NCI-H2171 (cell line): ENCODE measurements at places on chromosomes 2 and 18.
A peak's percentile ranks its signal among the peaks of the same experiment; 100 is the strongest.

- DNase-seq = no peak
Measured at GRCh38 chr18:11696451-11696850, 7.4 kb downstream of the GNAL start.

GRCh38 chr2:233416199-233416598 lies 61.9 kb downstream of the DGKD start:
- DNase-seq = no peak

DNA sequence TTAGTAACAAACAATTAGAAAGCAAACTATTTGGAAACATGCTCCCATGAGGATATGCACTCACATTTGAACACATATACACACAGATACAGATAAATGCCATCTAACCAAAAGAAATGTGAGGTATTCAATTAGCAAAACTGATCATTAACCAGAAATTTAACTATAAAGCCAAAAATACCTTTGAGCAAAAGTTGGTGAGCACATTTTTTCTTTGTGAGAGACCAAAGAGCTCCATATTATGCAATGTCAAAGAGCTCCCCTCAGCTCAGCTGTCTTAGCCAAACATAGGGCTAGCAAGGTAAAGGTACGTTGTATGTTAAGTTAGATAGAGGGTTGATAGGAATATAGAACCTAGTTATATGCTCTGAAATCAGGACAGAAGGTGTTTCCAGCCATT lies 43.8 kb downstream of the CYBRD1 start:
- no peak for DNase-seq

DNA sequence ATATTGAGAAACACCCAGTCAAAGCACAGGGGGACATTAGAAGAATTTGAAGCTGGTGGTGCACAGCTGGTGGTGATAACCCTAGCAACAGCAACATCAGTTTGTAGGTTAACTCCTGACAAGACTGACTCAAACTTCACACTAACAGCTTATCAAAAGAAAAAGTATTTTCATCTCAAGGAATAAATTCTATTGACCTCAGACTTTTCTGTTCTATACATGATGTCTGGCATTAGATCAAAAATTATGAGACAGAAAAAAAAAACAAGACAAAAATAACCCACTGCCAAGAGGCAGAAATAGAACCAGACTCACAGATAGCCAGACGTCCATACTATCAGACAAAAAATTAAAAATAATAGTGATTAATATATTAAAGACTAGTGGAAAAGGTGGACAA lies 126.1 kb downstream of the COL6A3 start:
- DNase-seq = no peak

- no peak for DNase-seq
Measured at GRCh38 chr2:140242889-140243288, 1462.7 kb upstream of the NXPH2 start.

- no peak for DNase-seq
Measured at GRCh38 chr2:233456111-233456510, 101.8 kb downstream of the DGKD start.

GRCh38 chr2:112709703-112710102 lies 11.1 kb upstream of the NT5DC4 start:
- DNase-seq = no peak

- DNase-seq = no peak
Measured at GRCh38 chr2:198697218-198697617, 760.5 kb downstream of the SATB2 start.

DNA sequence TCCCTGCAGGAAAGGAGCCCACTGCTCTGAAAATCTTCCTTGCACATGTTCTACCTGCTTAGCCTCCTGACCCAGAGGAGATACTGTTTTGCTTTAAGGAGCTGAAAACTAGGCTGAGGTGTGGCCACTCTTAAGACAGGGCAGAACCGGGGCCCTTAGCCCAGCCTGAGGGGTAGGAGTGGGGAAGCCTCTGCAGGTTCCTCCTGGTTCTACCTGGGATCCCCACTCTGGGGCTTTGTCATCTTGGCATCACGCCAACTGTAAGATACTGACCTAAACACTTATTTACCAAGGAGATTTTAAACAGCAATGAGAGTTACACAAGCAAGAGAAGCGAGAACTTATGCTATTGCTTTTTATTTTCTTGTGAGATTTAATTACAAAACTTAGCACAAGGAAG lies 86.9 kb downstream of the KCTD1 start:
- DNase-seq = no peak

DNA sequence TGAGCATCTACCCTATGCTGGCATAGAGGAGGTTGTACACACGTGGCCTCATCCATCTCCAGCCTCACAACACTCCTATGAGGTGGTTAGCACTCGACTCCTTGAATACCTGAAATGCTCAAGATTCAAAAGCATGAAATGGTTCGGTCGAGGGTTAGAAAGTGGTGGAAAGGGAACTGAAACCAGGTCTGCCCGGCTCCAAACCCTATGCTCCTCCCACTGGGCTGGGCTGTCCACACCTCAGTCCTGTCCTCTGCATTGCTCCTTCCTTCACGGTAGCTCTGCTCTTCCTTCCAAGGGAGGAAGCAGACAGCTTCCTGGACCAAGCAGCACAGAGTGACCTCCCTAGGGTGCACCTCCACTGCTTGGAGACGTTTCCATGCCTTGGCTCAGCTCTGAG lies 565.2 kb upstream of the ID2 start:
- DNase-seq = no peak

GRCh38 chr2:73339201-73339600 lies 45.9 kb upstream of the EGR4 start:
- no peak for DNase-seq

DNA sequence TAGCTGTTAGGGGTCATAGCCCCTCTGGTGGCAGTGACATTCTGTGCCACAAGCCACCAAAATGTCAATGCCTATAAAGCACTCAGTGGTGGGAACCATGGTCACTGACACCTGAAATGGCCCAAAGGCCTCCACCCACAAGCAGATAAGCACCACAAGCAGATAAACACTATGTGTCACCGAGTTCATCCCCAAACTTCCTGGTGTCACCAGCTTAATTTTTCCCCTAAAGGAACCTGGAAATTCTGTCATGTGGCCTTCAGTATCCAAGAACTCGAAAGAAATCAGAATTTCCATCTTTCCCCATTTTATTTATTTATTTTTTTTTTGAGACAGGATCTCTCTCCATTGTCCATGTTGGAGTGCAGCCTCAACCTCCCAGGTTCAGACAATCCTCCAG lies 3.6 kb upstream of the TPRKB start:
- no peak for DNase-seq

DNA sequence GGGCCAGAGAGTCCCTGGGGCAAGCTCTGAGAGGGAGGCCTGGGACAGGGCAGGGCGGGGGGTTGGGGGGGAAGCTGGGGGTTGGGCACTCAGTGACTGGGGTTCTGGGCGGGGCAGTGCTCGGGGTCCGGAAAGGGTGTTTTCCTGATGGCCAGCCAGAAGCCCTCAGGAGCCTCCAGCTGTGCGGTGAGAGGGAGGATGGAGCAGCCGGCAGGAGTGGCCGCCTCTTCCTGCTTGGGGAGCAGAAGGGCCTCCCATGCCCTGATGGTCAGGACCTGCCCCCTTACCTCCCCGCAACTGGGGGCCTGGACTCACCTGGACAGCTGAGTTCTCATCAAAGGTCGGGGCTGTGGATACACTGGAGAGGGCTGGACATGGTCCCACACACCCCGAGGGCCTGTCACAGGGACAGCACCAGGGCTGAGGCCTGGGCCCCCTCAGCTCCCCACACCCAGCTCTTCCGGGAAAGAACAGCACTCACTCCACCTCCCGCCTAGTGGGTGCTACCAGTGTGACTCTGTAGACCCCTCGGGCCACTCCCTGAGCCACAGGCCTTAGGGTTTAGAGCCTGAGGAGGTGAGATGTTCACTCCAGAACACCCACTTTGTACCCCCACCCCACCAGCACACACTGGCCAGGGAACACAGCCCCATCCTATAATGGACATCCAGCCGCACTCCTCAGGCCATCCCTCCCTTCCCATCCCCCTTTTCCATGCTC lies 6.7 kb downstream of the SFTPB start:
- DNase-seq = no peak

DNA sequence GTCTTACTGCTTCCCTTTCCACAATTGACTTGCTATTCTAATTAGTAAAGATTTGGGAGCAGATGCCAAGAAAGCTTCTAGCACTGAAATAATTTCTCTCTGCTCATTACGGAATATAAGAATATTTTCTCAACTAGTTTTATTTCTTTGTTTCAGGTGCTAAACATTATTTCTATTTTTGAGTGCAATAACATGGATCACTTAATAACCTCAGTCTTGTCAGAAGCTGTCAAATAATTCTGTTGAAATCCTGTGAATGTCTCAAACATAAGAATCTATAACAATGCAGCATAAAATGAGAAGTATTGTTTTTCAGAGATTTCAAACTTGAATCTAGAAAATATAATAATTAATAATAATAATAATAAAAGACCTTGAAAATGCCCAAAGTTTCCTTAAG lies 1221.0 kb downstream of the DSC3 start:
- DNase-seq = no peak

DNA sequence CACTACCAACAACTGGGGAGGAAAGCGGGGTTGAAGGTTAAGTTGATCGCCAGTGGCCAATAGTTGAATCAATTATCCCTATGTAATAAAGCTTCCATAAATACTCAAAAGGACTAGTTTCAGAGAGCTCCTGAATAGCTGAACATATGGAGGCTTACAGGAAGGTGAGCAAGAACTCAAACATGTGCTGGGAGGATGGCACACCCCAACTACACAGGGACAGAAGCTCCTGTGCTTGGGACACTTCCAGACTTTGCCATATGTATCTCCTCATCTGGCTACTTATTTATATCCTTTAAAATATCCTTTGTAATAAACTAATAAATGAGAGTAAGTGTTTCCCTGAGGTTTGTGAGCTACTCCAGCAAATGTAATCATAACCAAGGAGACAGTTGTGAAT lies 115.7 kb downstream of the HNMT start:
- DNase-seq = no peak

- DNase-seq = peak; percentile 45
Measured at GRCh38 chr2:20443276-20443920, 3.5 kb upstream of the RHOB start.
